GM23338 (cell line): ENCODE measurements at places on chromosomes 3 and 15. TPM values are rescaled to one million over a fixed set of nuclear protein-coding genes. Genes with fewer than 3 reads are reported as not detected.

HIGD2B gene
- not detected in 2 replicates for total RNA-seq

CCR2 gene
- not detected in 2 replicates for total RNA-seq

CDCP1 gene
- total RNA-seq, result 17.4 and 20.1 TPM in 2 replicates

TMEM108 gene
- 7.4 and 7.9 TPM in 2 replicates for total RNA-seq

LYZL4 gene
- total RNA-seq, result not detected in 2 replicates

DPH3 gene
- 14.0 and 15.3 TPM in 2 replicates for total RNA-seq

C3orf22 gene
- total RNA-seq, result not detected in 2 replicates

DNASE1L3 gene
- total RNA-seq, result not detected in 2 replicates

IL17RE gene
- total RNA-seq, result 3.4 and 4.3 TPM in 2 replicates

GUCA1C gene
- total RNA-seq, result not detected in 2 replicates

ST3GAL6 gene
- total RNA-seq, result 3.7 and 4.7 TPM in 2 replicates

IL17RD gene
- 79.6 and 104 TPM in 2 replicates for total RNA-seq

ARHGAP31 gene
- total RNA-seq, result 4.2 and 4.3 TPM in 2 replicates

SLC35A5 gene
- 40.4 and 56.4 TPM in 2 replicates for total RNA-seq

SI gene
- total RNA-seq, result not detected in 2 replicates

ZNF80 gene
- not detected in 2 replicates for total RNA-seq

TMA7 gene
- total RNA-seq, result 362 and 419 TPM in 2 replicates

KCNH8 gene
- total RNA-seq, result 2.0 and 3.4 TPM in 2 replicates

KNG1 gene
- total RNA-seq, result 0.49 TPM in 1 of 2 replicates, not detected in the other

GPR171 gene
- not detected in 2 replicates for total RNA-seq

ADGRG7 gene
- total RNA-seq, result not detected in 2 replicates

CHMP2B gene
- total RNA-seq, result 45.1 and 53.7 TPM in 2 replicates

UROC1 gene
- not detected in 2 replicates for total RNA-seq

MEX3B gene
- total RNA-seq, result 15.7 and 16.2 TPM in 2 replicates

TIMP4 gene
- 11.1 and 16.1 TPM in 2 replicates for total RNA-seq

AGBL1 gene
- 0.03 TPM in 1 of 2 replicates, not detected in the other for total RNA-seq

MNS1 gene
- total RNA-seq, result 2.9 and 8.9 TPM in 2 replicates

GRK7 gene
- not detected in 2 replicates for total RNA-seq

CSPG5 gene
- total RNA-seq, result 3.4 and 4.3 TPM in 2 replicates

HCN4 gene
- 10.1 and 10.6 TPM in 2 replicates for total RNA-seq

USP13 gene
- 13.2 and 22.7 TPM in 2 replicates for total RNA-seq

ACAN gene
- 4.5 and 4.9 TPM in 2 replicates for total RNA-seq

TGM4 gene
- not detected in 2 replicates for total RNA-seq

PPP1R14D gene
- total RNA-seq, result not detected in 2 replicates

FETUB gene
- total RNA-seq, result not detected in 2 replicates

ISLR gene
- 1.6 TPM in 1 of 2 replicates, not detected in the other for total RNA-seq
